Uterus (tissue), 4 donors: ENCODE measurements at places on chromosomes 5 and 9. TPM values are rescaled to one million over a fixed set of nuclear protein-coding genes. Genes with fewer than 3 reads are reported as not detected.
A peak's percentile ranks its signal among the peaks of the same experiment; 100 is the strongest.

GRCh38 chr5:1034421-1034905 is 25.9 kb downstream of the NKD2 start:
- no peak for DNase-seq
- no peaks in the 10 kb centered on the region for H3K4me1 ChIP-seq
- H3K4me3 ChIP-seq: no peak overlapping the region
- H3K27me3 ChIP-seq: no peaks in the 10 kb centered on the region
- H3K27ac ChIP-seq: no peak overlapping the region

DNA sequence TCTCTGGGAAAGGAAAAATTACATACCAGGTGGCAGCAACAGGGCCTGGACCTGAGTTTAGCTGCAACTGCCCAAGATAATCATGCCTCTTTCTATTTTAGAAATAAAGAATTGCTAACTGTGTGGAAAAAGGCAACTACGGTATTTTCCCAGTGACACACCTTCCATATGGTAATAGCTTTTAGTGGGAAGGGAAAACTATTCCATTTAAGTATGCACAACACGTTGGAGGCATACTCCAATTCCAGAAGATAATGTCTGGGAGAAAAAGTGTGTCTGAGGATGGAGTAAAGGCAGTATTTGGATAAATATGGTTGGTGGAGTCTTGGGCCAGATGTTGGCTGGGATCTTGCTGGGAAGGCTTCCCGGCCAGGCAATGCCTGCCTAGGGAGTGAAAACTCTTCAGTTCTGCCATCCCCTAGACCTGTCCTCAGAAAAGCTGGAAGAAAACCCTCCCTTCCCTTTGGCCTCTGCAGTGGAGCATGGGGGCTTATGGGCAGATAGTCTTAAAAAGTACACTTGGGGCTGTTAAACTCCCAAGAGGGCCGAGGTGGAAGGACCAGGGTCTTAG is 40.6 kb downstream of the SH3PXD2B start:
- H3K27me3 ChIP-seq: no peaks in the 10 kb centered on the region
- no peak overlapping the region for H3K4me3 ChIP-seq
- H3K4me1 ChIP-seq: peaks cover 39% of the 10 kb centered on the region
- peak overlapping the region; percentile 93 for H3K27ac ChIP-seq

DNA sequence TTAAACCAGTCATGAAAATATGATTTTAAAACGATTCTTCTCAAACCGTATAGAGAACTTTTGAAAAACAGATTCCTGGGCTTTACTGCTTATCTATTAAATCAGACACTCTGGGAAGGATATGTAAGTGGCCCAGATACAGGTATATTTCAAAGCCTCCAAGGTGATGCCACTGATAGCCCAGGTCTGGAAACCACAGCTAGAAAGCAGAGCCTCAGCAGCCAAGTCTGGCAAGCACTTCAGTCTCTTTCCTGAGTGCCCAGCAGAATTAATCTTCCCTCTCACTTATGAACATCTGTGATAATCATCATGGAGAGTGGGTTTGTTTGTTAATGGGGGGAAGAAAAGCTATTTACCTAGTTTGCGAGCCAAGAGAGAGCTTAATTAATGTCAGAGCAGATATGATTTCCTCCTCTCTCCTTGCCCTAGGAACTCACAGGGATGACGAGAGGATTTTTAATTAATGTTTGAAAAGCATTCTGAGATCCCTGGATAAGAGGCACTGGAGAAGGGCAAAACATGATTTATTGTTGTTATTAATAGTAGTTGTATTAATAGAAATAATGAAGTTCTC is 368.4 kb downstream of the TLE1 start:
- H3K36me3 ChIP-seq: no peaks in the 10 kb centered on the region
- DNase-seq: no peak
- H3K4me1 ChIP-seq: no peaks in the 10 kb centered on the region
- no peak overlapping the region for H3K4me3 ChIP-seq
- no peaks in the 10 kb centered on the region for H3K27me3 ChIP-seq

DNA sequence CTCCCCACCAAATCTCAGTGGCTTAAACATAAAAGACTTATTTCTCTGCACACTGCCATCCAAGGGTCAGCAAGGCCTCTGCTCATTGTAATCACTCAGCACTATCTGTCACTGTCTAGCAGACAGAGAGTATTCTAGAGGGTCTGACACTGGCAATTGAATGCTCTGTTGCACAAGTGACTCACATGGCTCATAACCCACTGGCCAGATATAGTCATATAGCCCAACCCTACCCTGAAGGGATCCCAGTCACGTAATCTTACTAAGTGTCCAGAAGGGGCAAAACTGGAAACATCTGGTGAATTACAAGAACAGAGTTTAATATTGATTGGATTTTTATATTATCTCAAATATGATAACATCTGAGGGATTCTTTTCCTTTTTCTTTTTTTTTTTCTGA is 80.7 kb downstream of the TSSK1B start:
- H3K36me3 ChIP-seq: no peaks in the 10 kb centered on the region
- no peaks in the 10 kb centered on the region for H3K27me3 ChIP-seq
- H3K4me1 ChIP-seq: no peaks in the 10 kb centered on the region

GRCh38 chr9:40927851-40928802 is 200.4 kb downstream of the FOXD4L6 start:
- no peak for DNase-seq
- no peaks in the 10 kb centered on the region for H3K36me3 ChIP-seq

DNA sequence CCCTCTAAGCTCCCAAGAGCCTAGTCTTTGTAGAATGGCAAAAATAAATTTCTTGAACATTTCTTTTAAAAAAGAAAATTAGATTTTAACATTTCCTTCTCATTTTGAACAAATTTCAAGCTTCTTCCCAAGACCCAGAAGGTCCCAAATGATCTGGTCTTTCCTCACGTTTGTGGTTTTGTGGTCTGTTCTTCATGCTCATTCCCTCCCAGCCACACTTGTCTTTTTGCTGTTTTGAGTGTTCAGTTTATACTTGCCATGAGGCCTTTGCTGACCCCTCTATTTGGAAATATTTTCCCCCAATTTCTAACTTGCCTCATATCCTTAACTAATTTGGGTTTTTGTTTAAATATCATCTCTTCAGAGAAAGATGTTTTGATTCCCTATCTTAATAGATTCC is 133.4 kb upstream of the PAPPA start:
- H3K4me1 ChIP-seq: no peaks in the 10 kb centered on the region
- no peak overlapping the region for H3K27ac ChIP-seq
- no peak overlapping the region for H3K4me3 ChIP-seq

DNA sequence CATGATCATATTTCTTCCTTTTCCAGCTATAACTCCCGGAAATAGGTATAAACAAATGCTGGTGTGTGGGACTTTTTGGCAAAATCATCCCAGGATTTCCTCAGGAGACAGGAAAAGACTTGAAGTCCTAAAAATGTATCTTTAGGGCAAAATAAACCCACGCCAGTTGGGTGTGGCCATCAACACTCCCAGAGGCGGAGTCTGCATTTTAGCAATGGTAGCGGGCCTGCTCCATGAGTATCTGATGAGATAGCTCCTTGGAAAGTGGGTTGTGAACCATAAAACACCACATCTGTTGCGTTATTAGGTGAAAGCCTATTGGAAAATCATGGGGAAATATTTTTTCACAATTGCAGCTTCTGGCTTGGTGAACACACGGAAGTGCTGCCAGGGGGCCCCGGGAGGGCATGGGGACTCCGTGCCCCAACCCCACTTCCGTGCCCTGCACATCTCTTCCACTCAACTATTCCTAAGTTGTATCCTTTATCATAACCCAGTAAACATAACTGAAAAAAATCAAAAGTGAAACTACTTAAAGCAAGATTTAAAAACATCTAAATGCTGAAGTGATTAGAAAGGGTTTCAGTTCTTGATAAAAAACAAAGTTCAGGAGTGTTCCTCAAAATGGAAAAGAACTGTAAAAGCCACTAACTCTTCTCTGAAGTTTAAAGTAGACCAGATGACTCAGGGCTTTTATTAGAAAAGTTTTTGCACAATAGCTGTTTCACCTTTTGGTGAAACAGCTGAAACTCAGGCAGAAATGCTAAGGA is 111.2 kb downstream of the LRRC70 start:
- no peak overlapping the region for H3K4me3 ChIP-seq
- H3K36me3 ChIP-seq: no peaks in the 10 kb centered on the region
- DNase-seq: no peak
- no peaks in the 10 kb centered on the region for H3K27me3 ChIP-seq
- H3K27ac ChIP-seq: no peak overlapping the region
- no peaks in the 10 kb centered on the region for H3K4me1 ChIP-seq

- DNase-seq: no peak
- H3K4me3 ChIP-seq: no peak overlapping the region
- H3K27ac ChIP-seq: no peak overlapping the region
- H3K36me3 ChIP-seq: no peaks in the 10 kb centered on the region
- no peaks in the 10 kb centered on the region for H3K4me1 ChIP-seq
Observed at GRCh38 chr5:169126481-169127021, 174.4 kb downstream of the SLIT3 start.

GRCh38 chr9:2087500-2088313 is 72.6 kb downstream of the SMARCA2 start:
- H3K36me3 ChIP-seq: no peaks in the 10 kb centered on the region
- no peak for DNase-seq
- no peak overlapping the region for H3K27ac ChIP-seq
- H3K27me3 ChIP-seq: no peaks in the 10 kb centered on the region

- H3K4me1 ChIP-seq: no peaks in the 10 kb centered on the region
- H3K27me3 ChIP-seq: no peaks in the 10 kb centered on the region
- no peaks in the 10 kb centered on the region for H3K36me3 ChIP-seq
- no peak for DNase-seq
- no peak overlapping the region for H3K4me3 ChIP-seq
Observed at GRCh38 chr5:41527201-41527779, 16.9 kb upstream of the PLCXD3 start.

DNA sequence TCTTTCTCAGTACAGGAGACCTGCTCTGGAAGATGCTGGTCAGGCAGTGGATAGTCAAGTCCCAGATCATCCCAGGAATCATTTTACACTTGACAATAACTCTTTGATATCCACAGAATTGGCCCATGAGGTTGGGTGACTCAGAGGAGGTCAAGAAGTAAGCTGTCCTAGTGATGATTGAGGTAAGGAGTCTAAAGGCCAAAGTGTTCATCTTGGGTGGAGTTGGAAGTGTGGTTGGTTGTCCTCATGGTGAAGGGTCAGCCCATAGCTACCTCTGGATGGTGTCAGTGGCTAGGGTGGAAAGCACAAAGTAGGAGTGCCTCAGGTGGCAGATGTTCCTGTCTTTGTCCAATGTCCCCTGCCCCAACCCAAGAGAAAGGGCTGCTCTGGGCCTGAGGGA is 24.1 kb upstream of the RCL1 start:
- H3K36me3 ChIP-seq: no peaks in the 10 kb centered on the region
- no peak overlapping the region for H3K27ac ChIP-seq
- no peaks in the 10 kb centered on the region for H3K27me3 ChIP-seq
- H3K4me3 ChIP-seq: no peak overlapping the region

DNA sequence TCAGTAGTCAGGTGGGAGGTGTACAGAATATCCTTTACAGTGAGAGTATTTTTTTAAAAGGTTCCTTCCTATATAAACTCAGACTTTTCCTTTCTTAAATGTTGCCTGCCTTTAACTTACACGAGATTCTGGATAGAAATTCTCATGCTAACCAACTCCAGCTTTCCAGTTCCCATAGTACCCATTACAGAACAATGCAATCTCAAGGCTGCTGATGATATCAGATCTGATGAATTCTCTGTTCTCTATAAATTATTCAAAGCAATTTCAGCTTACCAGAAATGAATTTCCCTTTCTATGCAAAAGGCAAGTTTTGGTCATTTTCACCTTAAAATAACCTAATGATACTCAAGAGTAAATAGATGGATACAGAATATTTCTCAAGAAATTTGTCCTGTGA is 90.3 kb downstream of the NUDT12 start:
- no peak overlapping the region for H3K4me3 ChIP-seq
- no peak overlapping the region for H3K27ac ChIP-seq
- DNase-seq: no peak
- no peaks in the 10 kb centered on the region for H3K36me3 ChIP-seq

GRCh38 chr5:179700401-179700918 is 1.7 kb downstream of the CANX start:
- no peaks in the 10 kb centered on the region for H3K36me3 ChIP-seq
- H3K4me1 ChIP-seq: no peaks in the 10 kb centered on the region
- peak overlapping the region; percentile 54 for H3K4me3 ChIP-seq
- DNase-seq: no peak
- no peak overlapping the region for H3K27ac ChIP-seq

GRCh38 chr9:94083384-94083783 is 880 bp upstream of the PTPDC1 start:
- H3K4me3 ChIP-seq: peak overlapping the region; percentile 13
- H3K36me3 ChIP-seq: no peaks in the 10 kb centered on the region
- DNase-seq: no peak
- H3K27ac ChIP-seq: peak overlapping the region; percentile 41
- H3K4me1 ChIP-seq: no peaks in the 10 kb centered on the region

DNA sequence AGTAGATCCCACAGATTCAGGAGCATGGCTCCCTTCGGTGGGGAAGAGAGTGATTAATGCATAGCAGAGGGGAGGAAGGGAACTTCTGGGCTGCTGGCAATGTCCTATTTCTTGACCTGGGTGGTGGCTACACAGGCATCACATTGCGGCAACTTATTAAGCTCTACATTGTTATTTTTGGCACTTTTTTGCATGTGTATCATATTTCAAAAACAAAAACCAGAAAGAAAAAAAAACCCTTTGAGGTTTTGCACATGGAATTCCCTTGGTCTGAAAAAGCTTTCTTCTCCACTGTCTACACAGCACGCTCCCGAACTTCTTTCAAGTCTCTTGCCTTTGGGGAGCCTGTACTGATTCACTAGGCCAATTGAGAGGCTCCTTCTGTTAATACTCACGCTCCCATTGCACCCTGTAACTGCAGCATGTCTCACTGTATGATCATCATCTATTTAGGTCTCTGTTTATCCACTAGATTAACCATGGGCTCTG is 25.1 kb downstream of the CEMIP2 start:
- no peaks in the 10 kb centered on the region for H3K36me3 ChIP-seq
- H3K4me1 ChIP-seq: no peaks in the 10 kb centered on the region
- H3K27ac ChIP-seq: no peak overlapping the region
- DNase-seq: no peak
- H3K4me3 ChIP-seq: no peak overlapping the region

The COL23A1 gene
- total RNA-seq: 2.0 TPM

The QRFP gene
- not detected for total RNA-seq

The SNAPC3 gene
- total RNA-seq: 37.1 TPM

The BTNL3 gene
- not detected for total RNA-seq

The PDE6A gene
- not detected for total RNA-seq

The TTLL11 gene
- total RNA-seq: 12.3 TPM

The EMB gene
- total RNA-seq: 10.4 TPM

The SLC28A3 gene
- total RNA-seq: not detected
